ENCODE measurements at places on chromosomes 6 and 20.

GRCh38 chr20:38337561-38338140 is 8.6 kb upstream of the LBP start:
- no peak for DNase-seq

DNA sequence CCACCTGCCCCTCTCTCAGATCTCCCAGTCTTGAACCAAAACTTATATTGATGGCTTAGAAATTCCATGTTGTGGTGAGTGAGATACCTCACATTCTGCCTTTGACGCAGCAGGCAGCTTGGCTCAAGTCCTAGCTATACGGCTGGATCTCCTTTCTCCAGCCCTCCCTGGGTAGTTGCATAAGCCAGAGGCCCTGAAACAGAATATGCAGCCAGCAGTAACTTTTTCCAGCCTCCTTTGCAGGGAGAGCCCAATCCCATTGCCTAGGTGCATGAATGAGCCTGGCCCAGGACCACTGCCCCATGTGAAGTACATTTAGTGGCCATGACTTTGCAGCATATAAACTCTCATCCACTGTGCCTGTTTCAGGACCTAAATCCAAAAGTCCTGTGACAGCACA is 202.2 kb upstream of the CDYL start:
- no peak for DNase-seq

DNA sequence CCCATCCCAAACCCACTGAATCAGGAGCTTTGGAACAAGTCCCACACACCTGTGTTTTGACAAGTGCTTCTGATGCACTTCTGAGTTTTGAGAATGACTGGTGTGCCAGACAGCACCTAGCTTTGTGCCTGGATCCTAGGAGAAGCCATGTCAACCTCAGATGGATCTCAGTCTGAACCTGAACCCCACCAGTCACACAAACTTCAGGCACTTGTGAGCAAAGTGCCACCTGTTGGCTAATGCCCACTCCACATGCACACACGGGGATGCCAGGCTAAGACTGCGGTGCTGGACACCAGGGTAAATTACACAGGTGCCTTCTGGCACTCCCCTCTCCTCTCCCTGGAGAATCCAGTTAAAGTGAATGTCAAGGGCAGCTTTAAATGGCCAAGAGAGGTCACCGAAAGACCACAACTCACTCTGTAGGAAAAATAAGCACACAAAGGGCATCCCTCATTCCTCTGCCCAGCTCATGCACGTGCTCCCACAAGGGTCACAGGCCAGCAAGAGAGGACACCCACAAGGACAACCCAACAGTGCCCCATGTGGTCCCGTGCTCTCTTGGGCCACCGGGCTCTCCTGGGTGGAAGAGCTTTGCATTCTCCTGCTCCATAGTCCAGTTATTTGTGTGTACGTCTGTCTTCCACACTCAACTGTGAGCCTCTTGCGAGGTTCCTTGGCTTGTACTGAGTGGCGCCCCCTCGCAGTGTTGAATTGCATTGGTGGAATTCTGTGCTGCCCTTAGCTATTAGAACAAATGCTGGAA is 45.6 kb downstream of the TAF8 start:
- no peak for DNase-seq

DNA sequence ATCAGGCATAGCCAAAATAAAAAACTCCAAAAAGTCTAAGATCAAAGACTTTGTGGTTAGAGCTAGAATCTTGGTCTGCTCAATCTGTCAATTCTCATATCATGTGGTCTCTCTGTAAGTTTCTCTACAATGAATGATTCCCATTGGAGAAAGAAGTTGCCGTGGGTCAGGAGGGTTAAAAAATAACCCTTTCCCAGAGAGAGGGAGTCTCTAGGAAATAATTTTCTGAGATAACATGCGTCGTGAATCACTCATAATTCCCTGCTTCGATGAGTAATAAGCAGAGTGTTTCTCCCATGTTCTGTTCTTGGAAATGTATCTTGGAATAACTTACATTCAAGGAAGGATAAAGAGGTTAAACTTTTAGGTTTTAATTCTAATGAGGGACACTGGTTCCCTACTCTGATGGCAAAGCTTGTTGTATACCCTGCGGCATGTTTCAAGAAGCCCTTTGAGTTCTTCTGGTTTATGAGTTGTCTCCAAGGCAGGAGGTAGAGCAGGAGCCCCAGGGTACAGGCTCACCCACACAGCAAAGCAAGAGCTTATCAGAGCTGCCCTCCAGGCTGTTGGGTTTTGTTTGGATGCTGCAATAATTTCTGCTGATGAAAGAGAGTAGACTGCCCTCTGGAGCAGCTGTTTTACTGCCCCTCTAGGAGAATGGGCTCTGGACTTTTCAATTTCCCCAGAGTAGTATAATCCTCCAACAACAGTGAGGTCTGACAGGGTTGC is 599.1 kb downstream of the QKI start:
- DNase-seq = no peak

- DNase-seq = no peak
Measured at GRCh38 chr20:36607586-36608387, 2.2 kb downstream of the RAB5IF start.

GRCh38 chr6:37626915-37627314 is 70.8 kb downstream of the MDGA1 start:
- DNase-seq = no peak

- no peak for DNase-seq
Measured at GRCh38 chr6:28979679-28980078, 25.4 kb downstream of the ZNF311 start.

- no peak for DNase-seq
Measured at GRCh38 chr6:161284653-161285052, 10.8 kb upstream of the AGPAT4 start.

DNA sequence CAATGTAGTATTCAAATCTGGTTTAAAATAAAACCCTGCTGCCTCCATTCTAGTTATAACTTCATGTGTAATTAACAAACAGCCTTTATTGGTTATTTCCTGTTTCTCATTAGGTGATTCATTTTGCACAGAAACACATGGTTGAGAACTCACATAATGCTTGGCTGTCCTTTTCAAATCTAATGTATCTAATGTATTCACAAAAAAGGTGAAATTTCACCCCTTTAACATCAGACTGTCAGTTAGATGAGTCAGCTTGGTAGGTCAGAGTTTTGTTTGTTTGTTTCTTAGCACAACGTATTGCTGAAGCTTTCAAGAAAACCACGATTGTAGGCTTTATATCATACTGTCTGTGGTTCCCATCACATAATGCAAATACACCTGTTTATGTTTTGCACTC is 78.7 kb upstream of the TMEM30A start:
- DNase-seq = no peak

DNA sequence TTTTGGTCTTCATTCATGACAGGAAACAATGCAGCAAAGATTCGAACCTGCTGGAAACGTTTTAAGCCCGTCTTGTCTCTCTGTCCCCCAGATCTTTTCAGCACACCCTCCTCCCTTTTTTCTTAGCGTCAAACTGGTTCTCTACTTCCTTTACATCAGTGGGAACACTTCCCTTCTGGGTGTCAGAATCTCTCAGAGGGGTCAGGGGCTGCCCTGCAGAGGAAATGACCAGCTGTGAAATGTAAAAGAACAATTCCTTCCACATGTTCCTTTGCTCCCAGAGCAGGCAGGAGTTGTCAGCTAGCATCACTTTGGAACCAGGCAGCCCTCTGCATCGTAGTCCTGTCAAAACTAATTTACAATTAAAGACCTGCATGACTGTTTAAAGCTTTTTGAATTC is 619.0 kb downstream of the TFAP2A start:
- DNase-seq = no peak

GRCh38 chr6:101404775-101405174 is 11.3 kb downstream of the GRIK2 start:
- no peak for DNase-seq

- DNase-seq = no peak
Measured at GRCh38 chr6:47202644-47203205, 107.0 kb downstream of the TNFRSF21 start.

DNA sequence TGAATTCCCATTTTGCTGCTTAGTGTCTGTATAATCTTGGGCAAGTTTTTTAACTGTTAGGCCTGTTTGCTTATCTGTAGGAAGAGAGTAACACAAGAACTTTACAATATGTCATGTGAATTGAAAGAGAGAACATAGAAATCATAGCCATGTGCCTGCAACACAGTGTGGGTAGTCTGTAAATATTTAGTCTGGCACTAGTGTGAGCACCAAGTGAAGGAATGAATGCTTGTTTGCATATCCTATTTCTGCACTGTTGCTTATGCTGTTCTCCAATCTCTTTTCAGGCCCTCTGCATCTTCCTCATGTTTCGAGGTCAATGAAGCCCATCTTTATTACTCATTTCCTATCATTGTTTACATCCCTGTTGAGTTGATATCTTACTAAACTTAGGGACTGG is 49.2 kb downstream of the CBFA2T2 start:
- no peak for DNase-seq

GRCh38 chr6:31580807-31581433 is 1.3 kb downstream of the LTB start:
- peak; percentile 85 for DNase-seq

- DNase-seq = no peak
Measured at GRCh38 chr6:48990739-48991138, 472.3 kb downstream of the MMUT start.

GRCh38 chr6:19465256-19465655 is 371.9 kb upstream of the ID4 start:
- no peak for DNase-seq

DNA sequence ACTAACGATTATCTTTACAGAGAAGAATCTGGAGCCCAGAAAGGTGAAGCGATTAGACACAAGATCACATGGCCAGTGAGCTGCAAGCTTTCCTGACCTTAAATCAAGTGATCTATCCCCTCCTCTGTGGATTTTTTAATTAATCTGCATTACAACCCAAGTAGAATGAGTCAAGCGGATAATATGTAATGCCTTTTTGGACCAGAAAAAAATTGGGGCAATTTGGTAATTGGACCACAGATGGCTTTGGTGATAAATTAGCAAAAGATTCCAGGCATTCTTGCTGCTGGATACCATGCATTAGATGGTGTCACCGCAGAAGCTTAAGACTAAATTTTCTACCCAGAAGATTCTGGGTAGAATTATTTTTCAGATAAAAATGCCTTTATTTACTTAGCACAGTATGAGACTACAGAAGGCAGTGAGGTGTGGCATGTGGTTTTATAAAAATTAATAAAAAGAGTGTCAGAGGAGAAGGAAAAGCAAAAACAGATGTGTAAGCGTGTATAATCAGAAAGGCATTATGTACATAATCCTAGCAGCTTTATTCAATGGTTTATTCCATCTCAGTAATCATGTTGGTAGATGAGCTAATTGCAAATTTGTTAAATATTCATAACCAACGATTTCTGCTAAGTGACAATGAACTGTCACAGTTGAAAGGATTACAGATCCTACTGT is 53.9 kb upstream of the PCSK2 start:
- DNase-seq = no peak

- DNase-seq = no peak
Measured at GRCh38 chr6:25902071-25902470, 28.0 kb upstream of the SLC17A3 start.

- DNase-seq = no peak
Measured at GRCh38 chr6:117404548-117404947, 21.2 kb downstream of the ROS1 start.

GRCh38 chr6:128259029-128259724 is 261.2 kb downstream of the PTPRK start:
- no peak for DNase-seq

GRCh38 chr6:39114388-39114703 is 640 bp downstream of the SAYSD1 start:
- DNase-seq = no peak

DNA sequence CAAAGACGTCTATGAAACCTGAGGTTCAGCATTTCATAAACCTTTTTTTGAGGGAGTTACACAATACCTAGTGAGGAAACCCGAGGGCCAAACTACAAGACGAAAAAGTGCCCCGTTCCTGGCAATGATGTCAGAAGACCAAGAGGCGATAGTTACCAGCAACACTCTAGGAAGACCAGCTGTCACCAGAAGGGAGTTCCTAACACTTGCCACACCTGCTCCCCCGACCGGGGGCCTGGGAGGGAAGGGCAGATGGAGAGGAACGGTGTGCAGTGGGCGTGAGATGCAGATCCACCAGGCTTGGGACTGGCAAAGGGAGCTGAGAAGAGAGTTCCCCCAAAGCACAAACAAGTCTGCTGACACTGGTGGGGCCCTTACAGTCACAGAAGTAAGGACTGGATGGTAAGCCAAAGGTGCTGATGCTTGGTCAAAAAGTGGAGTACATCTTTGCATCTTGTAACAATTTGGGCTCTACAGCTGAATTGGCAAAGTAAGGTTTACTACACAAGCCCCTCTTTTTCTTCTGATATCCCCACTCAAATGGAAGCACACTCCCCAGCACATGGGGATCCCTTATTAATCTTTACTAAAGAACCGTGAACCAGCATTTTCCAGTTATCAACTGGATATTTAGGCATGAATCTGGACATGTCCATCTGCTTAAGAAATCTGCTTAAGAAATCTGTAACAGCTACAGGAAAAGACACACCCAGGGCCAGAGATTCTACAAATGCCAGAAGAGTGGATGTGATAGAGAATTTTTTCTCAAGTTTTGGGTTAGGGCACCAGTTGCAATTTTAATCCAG is 38.5 kb downstream of the PANK2 start:
- DNase-seq = no peak

DNA sequence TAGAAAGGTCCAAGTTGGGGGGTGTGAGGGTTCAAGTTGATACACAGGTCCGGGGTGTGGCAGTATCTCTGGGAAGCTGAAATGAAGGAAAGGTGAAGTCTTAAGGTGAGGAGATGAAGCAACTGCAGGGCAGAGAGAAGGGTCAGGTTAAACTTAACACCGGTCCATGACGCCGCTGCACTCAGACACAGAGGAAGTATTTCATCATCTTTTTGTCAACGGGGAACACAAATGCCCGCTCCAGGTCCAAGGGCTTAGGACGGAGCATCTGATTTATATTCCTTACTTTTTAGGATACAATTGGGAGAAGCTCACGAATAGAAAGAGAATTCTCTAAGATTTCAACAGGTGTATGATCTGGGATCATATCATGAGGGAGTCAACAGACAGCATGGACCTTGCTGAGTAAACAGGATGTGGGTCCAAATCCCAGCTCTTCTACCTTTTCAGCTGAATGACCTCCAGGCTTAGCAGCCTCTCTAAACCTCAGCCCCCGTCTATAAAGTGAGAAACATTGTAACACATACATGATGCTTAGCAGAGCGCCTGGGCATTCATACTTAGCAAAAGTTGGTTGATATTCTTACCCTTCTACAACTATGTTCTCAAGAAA is 197.5 kb downstream of the ATXN1 start:
- DNase-seq = no peak

DNA sequence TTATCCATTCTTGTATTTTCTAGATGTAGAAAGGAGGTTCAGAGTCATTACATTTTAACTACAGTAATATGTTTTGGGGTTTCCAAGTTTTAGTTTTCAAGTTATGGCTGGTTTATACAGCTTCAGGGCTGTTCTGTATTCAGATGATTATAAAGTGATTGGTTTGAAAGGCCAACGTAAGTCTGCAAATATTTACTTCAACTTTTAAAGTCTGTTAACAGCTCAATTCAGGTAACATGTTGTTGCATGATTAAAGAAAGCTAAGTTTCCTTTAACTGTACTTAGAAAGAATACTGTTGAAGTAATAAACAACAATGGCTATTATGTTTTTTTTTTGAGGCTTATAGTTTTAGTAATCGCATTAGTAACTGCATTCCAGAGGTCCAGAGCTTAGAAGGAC is 22.8 kb upstream of the GCLC start:
- DNase-seq = no peak

- DNase-seq = no peak
Measured at GRCh38 chr6:168368066-168368820, 48.7 kb upstream of the DACT2 start.

Data from activated CD4-positive, alpha-beta T cell treated with anti-CD3 and anti-CD28 coated beads, Interleukin-2, amount 50 U/mL, for 4 hours (primary cell).